ENCODE measurements at places on chromosomes 2 and 18.
A peak's percentile ranks its signal among the peaks of the same experiment; 100 is the strongest.

GRCh38 chr2:128280158-128280871, 38.4 kb downstream of the HS6ST1 start:
- DNase-seq, result no peak

DNA sequence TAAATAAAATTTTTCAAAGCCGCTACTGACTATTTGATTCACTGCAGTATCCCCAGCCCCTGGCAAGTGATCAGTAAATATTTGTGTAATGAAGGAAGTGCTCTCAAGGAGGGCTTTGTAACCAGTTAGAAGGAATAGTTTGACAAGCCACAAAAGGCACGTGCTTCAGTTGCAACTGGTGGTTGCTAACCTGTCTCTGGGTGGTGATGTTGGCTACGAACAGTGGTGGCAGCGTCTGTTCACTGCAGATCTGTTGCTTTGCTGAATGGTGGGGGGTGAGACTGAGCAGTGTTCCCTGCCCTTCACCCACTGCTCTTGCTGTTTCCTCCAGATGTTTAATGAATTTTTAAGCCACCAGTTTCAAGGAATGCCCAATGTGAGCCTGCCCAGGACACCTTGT, 73.9 kb upstream of the SIX2 start:
- peak; percentile 21 for DNase-seq

DNA sequence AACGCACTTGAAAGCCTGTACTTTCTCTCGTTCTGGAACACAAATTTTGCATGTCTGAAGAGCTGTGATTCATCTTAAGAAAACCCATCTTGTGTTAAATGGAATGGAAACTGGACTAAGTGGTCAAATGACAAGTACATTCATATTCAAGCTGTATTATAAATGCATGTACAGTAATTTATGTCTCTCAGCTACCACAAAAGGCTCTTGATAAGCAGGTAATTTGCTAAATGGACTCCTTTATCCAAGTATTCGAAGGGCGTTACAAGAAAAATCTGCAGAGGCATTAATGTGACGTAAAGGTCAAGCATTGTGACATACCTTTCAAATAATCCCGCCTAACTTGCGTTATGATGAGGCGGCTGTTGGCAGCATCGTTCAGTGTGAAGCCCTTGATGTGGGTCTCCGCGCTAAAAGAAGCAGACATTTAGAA, 66.6 kb downstream of the ABCG8 start:
- no peak for DNase-seq

- DNase-seq, result no peak
These were observed 47.3 kb downstream of the SOCS6 start for GRCh38 chr18:70335892-70336726.

DNA sequence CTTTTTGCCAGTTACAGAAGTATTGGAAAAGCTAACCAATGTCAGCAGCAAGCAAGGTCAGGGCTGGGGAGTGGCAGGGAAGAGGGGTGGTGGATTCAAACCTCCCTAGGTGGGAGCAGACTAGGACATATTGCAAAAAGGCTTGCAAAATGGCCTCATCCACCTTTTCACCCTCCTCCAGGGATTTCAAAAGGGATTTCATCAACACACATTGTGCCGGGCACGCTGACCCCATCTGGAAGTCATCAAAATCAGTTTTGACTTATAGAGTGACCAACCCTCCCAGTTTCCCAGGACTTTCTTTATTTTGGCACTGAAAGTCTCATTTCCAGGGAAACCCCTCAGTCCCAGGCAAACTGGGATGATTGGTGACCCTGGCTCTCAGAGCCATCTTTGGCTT, 94.7 kb downstream of the BIN1 start:
- no peak for DNase-seq

DNA sequence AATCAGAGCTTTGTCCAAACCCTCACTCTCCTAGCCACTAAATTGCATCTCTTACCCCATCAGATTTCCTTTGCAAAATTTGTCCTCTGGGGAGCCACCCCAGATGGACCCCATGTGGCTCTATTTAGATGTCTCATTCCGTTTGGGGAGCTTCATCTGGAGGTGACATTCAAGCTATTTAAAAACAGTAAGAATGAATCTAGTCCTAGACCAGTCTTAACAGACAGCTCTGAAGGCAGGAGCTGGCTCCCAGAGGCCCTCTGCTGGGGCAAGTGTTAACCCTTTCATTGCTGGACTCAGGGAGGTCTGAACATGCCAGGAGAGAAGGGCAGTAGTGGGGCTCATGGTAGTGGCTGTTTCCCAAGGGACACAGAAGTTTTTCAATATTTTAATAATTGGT, 59.2 kb downstream of the RPL37A start:
- no peak for DNase-seq

GRCh38 chr18:48051945-48052840, 121.7 kb upstream of the SMAD2 start:
- no peak for DNase-seq

DNA sequence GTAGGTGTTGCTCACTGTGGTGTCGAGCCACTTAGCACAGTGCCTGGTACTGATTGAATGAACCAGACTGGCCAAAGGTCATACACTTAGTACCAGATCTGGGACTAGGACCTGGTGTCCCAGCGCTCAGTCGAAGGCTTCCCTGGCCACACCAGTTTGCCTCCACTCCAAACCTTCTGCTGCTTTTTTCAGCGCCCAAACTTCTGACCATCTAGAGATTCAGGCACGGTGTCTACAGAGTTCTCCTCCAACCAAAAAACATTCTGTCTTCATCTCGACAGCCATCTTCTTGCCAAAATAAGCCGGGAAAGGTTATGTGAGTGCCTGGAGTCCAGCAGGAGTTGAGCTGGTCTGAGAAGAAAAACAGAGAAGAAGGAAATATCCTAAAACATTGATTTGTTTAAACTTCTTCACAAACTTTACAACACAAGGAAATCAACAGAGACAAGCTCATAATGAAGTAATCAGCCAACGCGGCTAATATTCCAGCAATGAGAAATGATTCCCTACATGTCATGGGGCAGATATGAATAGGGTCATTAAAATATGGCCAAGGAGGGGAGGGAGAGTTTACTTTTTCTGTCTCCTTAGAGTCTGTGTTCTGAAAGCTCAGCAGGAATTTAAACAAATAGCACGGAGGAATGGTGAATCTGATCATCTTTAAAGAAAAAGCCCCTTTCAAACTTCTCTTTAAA, 2.3 kb upstream of the GLI2 start:
- no peak for DNase-seq

DNA sequence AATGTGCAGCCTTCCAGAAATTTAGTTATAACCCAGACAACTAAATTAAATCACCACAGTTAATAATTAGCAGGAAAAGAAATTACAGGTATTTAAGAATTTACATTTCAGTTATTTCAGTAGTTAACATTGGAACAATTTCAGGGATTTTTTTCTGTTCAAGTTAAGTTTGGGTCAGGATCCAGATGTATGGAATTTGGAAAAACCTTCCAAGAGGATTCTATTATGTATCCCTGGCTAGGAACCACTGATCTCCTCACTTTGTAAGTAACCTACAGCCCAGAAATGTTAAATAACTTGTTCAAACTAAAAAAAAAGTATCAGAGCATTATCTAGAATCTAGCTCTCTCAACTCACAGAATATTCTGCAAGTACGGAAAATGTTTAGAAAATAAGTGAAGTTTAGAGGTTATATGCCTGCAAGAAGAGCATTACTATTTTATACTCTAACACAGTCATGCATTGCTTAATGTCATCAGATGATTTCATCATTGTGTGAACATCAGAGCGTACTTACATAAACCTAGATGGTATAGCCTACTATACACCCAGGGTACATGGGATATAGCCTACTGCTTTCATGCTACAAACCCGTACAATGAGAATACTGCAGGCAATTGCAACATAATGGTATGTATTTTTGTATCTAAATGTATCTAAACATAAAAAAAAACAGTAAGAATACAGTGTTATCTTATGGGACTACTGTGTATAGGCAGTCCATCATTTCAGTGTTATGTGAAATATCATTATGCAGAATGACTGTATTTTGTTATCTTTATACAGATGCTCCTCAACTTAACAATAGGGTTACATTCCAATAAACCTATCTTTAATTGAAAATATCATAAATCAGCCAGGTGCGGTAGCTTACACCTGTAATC, 6.1 kb downstream of the NCKAP1 start:
- DNase-seq, result no peak

GRCh38 chr18:394987-395362, 105.5 kb downstream of the COLEC12 start:
- DNase-seq, result peak; percentile 62

- DNase-seq, result no peak
These were observed 78.4 kb downstream of the CTNNA2 start for GRCh38 chr2:79591281-79591680.

- peak; percentile 88 for DNase-seq
These were observed at the start of gene SPTBN1 for GRCh38 chr2:54455563-54456361. SPTBN1 (plus strand) TSS chr2:54456327; CDS start chr2:54526419, 70,092 bp downstream.

DNA sequence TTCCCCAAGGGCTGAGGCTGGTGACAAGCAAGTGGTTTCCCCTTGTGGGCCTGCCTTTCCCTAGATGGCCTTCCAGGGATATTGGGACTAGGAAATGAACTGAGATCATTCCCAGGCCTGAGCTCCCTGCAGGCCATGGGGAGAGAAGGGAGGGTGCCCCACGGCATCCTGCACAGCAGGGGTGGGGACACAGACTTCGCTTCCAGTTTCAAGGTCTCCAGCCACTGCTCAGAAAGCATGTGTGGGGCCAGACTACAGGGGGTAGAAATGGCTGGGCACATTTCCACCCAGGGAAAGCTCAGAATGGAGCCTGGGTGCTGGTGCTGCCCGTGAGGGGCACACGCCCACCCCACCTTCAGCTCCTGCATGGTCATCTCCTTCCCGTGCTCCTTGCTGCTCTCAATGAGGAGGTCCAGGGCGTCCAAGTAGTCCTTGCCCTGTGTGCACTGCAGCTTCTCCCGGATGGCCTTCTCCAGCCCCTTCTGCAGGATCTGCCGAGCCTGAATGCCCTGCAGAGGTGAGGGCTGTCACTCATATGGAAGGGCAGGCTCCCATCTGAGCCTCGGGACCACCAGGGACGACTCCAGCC, 13.2 kb downstream of the CYP26B1 start:
- no peak for DNase-seq

GRCh38 chr2:105113616-105114291, 75.9 kb downstream of the MRPS9 start:
- DNase-seq, result no peak

DNA sequence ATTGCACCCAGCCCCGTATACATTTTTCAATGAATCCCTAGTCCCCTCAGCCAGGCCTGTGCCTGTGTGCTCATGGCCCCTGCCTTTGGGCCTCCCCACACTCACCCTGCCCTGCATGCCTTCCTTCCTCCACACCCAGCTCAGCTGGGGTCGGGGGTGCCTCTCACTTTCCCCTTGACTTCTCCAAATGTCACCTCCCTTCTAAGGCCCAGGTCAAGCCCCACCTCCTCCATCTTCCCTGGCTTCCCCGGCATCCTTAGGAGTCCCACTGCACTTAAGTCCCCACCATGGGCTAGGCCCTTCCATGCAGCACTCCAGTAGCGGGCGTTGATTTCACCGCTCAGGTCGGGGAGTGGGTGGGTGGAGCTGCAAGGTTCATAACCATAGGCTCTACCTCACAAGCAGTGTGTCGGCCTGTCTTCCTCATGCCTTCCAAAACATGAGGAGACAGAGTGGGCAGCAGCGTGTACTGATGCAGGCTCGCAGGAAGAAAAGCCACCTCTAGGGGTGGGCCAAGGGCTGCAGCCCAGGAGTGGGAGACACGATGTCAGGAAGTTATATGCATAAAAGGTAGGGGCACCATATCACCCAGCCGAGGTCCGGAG, 47.7 kb downstream of the DNMT3A start:
- no peak for DNase-seq

GRCh38 chr2:106734165-106734564, 151.8 kb downstream of the ST6GAL2 start:
- no peak for DNase-seq

GRCh38 chr2:96098900-96099590, 17.3 kb downstream of the ADRA2B start:
- no peak for DNase-seq

DNA sequence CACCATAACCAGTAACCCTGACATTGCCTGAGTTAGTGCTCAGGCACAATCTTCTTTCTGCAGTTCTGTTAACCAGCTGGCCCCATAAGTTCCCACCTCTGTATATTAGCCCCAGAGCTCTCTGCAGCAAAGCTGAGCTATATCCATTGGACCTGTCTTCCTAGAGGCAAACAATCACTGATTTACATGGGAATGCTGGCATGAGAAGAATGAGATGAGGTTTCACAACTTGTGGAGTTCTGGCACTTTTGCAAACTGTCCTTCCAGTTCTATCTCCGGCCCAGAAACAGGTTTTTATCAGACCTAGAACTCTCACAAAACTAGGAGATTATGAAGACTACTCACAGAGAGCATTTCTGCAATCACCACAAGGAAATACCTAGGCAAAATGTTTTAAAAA, 7.9 kb upstream of the CCBE1 start:
- no peak for DNase-seq

DNA sequence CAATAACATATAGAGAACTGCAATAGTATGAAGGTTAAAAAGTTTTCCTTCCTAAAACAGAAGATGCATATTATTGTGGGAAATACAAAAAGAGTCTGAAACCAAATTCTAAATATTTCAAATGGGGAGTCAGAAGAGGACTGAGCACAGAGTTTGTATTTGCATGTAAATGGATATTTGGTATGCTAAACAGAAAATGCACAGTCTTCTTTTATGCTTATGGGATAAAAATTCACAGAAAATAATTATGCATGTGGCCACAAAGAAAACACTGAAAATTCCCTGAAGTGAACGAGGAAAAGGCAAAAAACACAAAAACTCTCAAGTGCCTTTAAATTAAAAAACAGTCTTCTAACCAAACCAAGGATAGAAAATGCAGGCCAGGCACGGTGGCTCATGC, 142.7 kb downstream of the NCKAP5 start:
- no peak for DNase-seq

DNA sequence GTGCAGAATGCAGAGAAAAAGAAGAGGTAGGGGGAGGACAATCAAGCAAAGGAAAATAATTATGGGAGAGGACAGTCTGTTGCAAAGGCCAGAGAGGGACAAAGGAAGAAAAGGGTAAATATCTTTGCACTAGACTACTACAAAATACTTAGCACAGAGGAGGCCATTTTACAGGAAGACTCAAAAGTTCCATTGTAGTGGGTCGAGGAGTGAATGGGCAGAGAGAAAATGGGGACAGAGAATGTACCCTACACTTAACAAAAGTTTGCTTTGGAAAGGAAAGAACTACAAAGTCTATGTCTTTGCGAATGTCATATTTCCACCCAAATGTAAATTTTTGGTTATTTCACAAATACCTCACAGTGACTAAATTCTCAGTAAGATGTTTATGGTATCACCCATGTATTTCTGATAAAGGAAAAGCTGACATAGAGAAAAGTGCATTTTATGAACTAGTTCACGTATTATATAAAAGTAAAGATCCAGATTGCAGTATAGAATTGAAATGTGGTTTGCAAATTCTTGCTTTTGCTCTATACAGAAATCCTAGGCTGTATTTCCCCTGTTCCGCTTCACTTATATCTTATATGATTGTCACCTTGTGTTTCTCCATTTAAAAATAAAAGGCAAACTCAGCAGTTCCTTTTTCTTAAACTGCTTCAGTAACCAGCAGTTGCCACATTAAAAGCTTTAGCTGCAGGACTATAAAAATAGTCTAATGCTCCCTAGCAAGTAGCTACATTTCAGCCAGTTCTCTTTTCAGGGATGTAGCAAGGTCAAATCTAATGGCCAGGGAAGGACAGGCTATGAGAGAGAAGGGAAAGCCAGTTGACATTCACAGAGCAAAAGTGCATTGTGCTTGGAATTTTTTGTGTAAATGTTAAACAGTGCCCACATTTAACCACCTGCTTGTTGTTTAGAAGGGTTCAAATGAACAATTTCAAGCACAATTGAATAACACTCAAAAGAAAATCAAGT, 79.7 kb upstream of the CYTIP start:
- DNase-seq, result no peak

GRCh38 chr2:80510716-80511115, 206.2 kb upstream of the LRRTM1 start:
- DNase-seq, result no peak
